ENCODE measurements at places on chromosomes 5 and 9. TPM values are rescaled to one million over a fixed set of nuclear protein-coding genes. Genes with fewer than 3 reads are reported as not detected.

- no peak for DNase-seq
Measured at GRCh38 chr9:107952773-107953172, 463.2 kb upstream of the KLF4 start.

DNA sequence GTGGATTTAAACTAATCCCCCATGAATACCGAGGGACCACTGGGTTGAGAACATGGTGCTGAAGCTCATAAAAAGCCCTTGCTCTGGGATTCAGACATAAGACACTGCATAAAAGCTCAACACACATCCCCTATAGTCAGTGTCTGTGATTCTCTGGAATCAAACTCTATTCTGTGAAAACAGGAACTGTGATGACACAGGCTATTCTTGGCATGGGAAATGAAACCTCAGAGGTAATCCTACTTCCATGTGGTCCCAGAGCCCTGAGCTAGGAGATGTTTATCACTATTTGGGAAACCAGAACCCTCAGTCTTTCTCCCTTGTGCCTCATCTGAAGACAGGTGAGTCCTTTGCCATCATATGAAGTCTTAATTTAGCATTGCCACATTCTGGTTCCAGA, 135.4 kb upstream of the PRSS3 start:
- no peak for DNase-seq

DNA sequence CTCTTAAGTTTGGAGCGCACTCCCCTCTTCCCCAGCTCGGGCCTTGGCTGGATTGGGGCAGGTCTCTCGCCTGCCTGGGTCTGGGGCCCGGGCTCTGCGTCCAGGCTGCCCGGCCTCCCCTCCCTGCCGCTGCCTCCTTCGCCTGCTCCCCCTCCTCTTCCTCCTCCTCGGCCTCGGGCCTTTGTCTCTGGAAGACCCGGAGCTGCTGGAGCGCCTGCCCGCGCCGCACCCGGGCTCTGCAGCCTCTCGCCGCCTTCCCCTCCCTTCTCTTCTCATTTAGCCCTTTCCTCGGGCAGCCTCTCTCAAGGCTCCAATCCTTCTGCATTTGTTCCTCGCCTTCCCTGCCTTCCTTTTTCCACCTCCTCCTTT, 218.5 kb downstream of the C9orf50 start:
- DNase-seq = no peak

- no peak for DNase-seq
Measured at GRCh38 chr5:10590226-10590999, 26.5 kb downstream of the ANKRD33B start.

- DNase-seq = no peak
Measured at GRCh38 chr5:138402640-138403039, 36.2 kb upstream of the REEP2 start.

- no peak for DNase-seq
Measured at GRCh38 chr9:35357116-35357515, 132.8 kb upstream of the RUSC2 start.

- no peak for DNase-seq
Measured at GRCh38 chr5:74493411-74493810, 147.1 kb downstream of the ENC1 start.

- no peak for DNase-seq
Measured at GRCh38 chr5:141995656-141996055, 17.2 kb downstream of the GNPDA1 start.

DNA sequence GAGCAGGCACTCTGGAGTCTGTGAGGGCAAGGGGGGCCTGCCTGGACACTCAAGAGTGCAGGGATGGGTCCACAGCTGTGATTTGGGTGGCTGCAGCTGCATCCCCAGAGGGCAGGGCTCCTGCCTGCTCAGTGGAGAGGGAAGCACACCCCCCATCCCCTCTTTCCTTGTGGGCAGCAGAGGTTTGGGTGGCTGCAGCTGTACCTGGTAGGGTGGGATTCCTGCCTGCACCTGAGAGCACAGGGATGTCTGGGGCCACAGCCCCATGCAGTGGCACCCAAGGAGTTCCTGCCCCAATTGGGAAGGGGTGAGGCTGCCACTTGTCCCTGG, 605.4 kb upstream of the FAM174A start:
- DNase-seq = no peak

DNA sequence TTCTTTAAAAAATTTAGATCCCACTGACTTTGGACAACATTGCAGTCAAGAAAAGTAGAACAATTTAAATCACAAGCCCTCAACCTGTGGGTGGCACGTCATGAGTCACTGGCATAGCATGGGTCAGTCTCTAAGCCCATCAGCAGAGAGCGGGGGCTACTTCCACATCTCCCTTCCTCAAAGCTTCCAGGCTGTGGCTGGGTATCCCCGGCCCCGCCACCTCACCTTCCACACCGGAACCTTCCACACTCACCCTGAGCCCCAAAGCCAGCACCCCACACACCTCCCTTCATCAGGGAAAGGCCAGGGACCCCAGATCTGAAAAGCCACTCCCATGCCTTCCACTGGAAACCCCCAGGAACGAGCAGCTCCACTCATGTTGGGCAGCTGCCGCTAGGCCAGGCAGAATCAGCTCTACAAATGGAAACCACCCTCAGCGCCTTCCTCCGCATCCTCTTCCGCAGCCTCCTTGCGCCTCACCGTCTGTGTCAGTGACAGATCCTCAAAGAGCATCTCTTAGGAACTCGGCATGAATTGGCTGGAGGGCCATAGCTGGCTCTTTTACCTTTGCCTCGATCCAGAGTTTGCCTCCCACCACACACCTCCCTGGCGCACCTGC, 156.5 kb downstream of the ERCC6L2 start:
- DNase-seq = no peak

DNA sequence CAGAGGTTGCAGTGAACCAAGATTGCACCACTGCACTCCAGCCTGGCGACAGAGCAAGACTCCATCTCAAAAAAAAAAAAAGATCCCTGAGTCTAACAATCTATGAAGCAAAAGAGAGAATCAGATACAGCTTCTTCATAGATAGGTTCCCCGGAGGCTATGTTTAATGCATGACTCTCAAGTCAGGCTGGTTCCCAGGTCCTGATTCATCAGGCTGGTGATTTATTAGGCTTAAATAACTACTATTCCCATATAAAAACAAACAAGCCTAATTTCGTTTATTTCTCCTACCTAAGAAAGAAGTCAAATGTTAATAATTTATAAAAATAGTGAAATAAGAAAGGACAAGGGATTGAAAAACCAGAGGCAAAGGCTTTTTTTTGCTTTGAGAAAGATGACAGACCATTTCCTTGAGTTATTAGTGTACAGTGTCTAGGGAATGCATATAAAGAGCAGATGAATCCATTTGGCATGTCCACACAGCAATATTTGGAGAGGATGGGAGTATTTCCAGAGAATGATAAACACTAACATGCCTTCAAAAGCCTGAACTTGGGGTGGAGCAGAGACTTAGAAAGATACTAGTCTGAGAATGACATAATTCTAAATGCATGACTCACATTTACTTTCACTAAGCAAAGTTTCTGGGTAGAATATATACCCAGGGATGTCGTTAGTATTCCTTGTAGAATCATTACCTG, 115.3 kb downstream of the NREP start:
- no peak for DNase-seq

DNA sequence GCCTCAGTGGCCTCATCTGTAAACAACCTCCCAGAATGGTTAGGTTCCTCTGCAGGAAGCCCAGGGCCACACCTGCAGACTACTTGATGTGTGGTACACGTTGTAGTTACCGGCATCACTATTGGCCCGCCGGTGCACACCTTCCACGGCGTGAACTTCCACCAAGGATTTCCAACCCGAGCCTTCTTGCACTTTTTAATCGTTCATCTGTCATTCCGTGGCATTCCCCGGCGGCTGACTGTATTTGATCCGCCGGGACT, 5.3 kb upstream of the TRIM41 start:
- DNase-seq = no peak

DNA sequence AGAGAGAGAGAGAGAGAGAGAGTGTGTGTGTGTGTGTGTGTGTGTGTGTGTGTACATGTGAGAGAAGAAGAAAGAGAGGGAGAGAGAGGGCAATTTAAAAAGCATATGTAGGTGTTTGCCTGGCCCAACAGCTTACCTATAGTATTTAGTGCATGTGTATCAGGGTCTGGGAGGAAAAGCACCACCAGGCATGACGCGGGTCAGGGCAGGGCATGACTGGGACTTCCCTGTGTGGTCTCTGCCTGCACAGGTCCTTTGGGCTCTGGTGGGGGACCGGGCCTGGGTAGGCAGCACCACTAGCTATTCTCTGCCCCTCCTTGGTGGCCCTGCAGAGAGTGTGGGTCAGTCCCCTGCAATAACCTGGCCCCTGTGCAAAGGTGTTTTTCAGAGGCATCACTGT, 16.1 kb downstream of the IL9 start:
- DNase-seq = no peak

DNA sequence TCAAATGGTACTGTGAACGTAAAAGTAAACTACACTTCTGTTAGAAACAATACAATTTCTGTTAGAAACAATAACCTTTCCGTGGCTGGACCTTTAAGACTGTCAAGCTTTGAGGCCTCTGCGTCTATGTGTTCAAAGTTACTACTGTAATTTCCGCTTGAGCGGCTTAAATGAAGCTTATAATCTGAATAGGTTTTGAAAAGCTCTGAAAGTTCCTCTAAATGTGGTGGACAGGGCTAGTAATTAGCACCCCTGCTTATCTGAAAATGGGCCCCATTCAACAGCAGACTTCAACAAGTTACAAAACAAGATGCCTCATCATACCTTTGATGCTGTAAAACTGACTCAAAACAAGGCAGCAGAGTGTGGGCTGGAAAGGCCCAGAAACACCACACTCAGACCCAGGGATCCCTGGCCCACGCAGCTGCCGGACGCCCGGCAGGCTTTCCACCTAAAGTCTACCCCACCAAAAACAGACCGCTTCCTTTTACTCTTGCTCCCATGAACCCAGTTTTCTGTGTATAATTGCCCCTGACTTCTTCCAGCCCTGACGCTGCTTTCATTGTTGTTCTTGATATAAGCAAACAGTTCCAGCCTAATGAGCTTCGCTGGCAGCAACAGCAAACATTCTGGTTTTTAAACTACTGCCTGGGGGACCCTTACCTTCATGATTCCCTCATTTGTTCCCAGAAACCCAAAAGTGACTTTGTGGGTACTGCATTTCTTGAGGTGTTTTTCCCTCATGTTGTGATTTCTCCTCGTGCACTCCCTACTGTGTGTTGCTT, 66.7 kb downstream of the TLE1 start:
- no peak for DNase-seq

The SPATA31E1 gene
- polyA plus RNA-seq = not detected

The STOML2 gene
- polyA plus RNA-seq = 43.7 TPM

The TMCO6 gene
- polyA plus RNA-seq = 7.9 TPM

The EGFLAM gene
- 7.3 TPM for polyA plus RNA-seq

The CNTLN gene
- 1.6 TPM for polyA plus RNA-seq

The RETREG1 gene
- polyA plus RNA-seq = 14.6 TPM

All from heart right ventricle (tissue), 16 donors.